ENCODE measurements at places on chromosomes 13 and 19.

DNA sequence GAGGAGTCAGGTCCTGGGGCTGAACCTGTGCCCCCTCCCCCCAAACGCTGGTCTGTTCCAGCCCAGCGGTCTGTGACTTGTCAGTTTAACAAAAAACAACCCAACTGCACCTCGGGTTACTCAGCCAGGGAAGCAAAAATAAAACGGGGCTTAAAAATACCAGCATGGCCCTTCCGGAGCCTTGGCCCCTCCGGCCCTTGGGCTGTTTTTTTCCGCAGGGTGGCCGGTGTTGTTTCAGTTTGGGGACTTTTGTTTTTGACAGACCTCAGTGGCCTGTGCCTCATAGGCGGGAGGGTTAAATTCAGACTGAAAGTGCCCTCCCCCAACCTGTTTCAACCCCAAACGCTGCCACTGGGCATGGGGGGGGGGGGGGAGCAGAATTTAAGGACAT, 4.0 kb downstream of the TCF3 start:
- DNase-seq = no peak

- DNase-seq = no peak
Measured at GRCh38 chr13:26965952-26966700, 205.5 kb downstream of the USP12 start.

DNA sequence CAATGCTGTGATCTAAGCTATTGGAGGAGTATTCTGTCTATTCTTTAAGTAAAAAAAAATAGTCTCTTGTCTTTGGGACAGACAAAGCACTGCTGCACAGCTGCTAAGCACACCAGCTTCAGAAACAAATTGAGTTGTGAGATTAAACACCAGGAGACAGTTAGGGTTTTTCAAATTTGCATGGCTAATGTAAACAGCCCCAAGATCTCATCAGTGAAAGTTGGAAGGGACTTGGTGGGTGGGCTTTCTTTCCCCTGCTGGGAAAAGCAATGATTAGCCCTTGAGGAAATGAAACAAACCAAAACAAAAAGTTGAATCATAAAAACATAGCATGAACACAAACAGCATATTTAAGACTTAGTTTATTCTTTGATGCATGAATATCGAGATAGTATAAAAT, 143.6 kb upstream of the SLITRK1 start:
- DNase-seq = no peak

DNA sequence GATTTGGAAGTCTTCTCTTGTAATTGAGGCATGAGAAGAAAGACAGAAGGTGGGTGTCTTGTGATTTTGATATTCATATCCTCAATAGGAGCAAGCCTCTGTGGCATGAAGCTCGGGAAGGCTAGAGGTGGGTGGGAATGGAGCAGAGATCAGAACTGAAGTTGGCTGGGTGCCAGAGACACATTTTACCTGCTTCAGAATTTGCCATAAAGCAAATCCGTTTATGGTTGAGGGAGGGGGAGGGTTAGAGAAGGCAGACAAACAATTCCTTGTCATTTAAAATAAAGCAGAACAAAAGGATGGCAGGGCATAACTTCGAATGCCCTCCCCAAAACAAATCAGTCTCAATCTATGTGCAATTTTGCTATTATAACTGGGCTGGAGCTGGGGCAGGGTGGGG, 305.9 kb downstream of the KLF5 start:
- DNase-seq = no peak

- no peak for DNase-seq
Measured at GRCh38 chr13:44840131-44840530, 149.1 kb downstream of the NUFIP1 start.

- no peak for DNase-seq
Measured at GRCh38 chr19:8129061-8129618, 20.3 kb downstream of the FBN3 start.

GRCh38 chr19:670609-671075, 5.5 kb upstream of the FSTL3 start:
- no peak for DNase-seq

DNA sequence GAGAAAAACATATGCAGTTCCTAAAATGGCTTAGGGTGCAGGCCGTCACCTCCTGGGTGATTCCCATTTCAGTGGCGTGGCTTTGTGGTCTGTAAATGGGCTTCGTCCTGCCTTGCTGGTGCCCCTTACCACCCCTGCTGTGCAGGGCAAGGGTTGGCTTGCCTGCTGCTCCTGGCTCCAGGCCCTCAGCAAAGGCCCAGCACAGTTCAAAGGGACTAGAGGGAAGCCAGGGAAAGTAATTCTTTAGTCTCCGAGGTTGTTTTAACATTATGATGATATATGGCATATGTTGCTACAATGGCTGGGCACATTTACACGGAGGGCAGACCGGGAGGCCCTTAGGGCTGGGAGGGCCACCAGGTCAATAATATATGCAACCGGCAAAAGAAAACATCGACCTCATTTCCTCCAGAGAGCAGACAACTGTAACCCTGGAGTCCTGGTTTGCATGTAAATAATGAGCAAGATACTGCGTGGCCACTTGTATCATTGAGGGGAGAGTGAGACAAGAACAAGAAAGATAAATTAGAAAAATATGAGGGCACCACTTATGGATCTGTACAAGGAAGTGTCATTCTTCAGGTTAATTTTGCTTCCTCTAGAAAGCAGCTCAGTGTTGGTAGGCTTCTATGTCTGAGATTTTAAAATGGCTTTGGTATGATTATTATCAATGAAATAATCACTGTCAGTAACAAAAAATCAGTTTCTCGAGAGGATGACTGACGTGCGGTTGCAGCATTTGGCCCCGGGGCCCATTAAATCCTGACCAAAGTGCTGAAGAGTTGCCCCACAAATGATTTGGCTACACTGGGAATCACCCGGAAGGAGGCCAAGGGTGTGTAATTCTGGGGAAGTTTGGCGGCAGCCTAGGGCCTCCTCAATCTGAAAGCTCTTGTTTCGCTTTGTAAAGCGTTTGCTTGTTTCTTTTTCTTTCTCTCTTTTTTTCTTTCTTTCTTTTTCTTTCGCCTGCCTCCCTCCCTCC, 32.8 kb upstream of the URI1 start:
- no peak for DNase-seq

All from activated CD8-positive, alpha-beta memory T cell treated with anti-CD3 and anti-CD28 coated beads for 1 hour (primary cell).